ENCODE measurements at places on chromosomes 2 and 18.

DNA sequence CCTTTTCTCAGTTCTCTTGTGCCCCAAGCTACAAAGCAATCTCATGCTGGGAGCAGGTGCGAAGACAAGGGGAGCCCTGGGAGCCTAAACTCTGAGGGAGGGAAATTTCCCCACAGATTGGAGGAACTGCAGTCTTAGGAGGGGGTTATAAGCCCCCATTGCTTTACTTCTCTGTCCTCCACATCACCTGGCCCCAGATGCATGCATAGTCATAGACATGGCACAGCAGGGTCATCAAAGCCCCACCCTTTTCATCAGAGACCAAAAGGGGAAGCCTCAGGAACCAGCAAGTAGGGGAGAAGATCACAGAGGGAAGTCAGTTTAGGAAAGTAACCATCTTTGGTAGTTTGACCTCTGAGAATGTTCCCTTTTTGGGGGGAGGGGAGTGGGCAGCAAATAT lies 33.7 kb downstream of the LANCL1 start:
- no peak for DNase-seq

DNA sequence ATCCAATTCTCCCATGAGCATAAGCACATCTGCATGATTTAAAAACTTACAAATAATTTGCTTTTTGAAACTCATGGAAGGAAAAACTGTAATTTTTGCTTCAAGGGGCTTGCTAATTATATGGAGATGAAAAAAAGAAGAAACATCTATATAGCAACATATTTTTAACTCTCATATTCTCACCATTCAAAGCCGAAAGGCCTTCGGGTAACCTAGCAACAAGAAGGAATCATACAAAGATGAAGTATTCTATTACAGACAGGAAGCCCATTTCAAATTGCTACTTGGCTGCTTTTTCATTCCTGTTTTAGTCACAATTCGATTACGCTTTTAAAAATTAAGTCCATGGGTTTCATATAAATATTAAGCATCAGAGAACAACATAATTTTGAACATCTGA lies 39.2 kb upstream of the RNU4ATAC start:
- DNase-seq = no peak

GRCh38 chr18:45958027-45958426 lies 9.1 kb downstream of the EPG5 start:
- DNase-seq = no peak

DNA sequence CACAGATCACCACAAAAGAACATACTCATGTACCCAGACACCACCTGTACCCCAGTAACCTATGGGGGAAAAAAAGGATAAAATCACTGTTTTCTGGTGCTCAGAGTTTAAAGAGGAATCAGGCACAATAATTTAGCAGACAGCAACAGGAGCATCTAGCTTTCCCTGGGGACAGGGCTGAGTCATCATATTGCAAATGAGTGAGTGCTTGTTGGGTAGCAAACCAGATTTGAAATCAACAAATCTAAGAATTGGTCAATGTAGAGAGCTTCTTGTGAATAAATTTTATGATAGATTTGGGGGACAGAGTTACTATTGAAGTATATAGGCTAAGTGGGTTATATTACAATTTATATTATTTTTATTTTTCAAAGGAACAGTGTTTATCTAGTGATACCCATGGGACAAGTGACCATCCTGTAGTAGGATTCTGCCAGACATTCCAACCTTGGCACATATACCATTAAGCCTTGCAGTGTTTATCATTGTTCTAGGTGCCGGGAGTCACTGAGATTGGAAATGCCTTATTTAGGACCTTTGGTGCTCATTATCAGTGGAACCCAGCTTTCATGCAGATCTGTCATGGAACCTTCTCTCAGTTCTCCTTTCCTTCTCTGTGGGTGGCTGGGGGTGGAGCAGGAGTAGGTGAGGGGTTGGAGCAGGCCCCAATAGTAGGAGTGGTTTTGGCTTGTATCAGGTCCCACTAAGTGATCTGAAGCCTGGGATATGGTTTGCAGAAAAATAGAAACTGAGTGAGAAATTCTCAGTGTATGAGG lies 117.2 kb downstream of the CERS6 start:
- no peak for DNase-seq

DNA sequence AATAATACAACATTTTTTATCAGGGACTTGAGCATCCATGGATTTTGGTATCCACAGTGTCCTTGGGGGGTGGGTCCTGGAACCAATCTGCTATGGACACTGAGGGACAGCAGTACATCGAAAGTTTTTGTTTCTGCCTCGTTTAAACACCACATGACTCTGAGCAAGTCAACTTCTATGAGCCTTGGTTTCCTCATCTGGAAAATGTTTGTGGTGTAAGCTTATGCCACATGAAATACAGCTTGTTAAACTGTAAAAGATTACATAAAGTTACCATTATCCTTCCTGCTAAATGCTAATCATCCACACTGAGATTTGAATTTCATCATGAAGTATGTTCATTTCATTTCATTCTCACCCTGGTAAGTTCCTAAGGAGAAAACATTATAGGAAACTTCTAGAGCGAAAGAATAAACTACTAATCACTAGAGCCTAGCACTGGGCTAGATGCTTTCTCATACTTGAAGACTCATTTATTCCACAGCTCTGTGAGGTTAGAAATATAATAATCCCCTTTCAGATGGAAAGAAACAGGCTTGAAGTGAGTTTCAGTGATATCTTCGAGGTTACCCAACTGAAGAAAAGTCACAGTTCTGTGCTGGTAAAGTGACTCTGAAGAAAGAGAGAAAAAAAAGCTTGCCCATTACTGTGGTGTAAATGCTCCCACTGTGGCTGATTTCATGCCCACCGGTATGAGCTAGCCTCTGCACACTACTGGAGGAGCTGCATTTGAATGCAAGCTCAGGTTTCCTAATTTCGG lies 29.2 kb downstream of the MCFD2 start:
- no peak for DNase-seq
